Suprapubic skin (tissue), 4 donors: ENCODE measurements at places on chromosomes 6 and 20. TPM values are rescaled to one million over a fixed set of nuclear protein-coding genes. Genes with fewer than 3 reads are reported as not detected.

- DNase-seq: no peak
- H3K27ac ChIP-seq: no peak overlapping the region
- H3K4me3 ChIP-seq: no peak overlapping the region
- no peaks in the 10 kb centered on the region for H3K4me1 ChIP-seq
- H3K36me3 ChIP-seq: no peaks in the 10 kb centered on the region
Measured at GRCh38 chr6:122696079-122696478, 83.4 kb upstream of the FABP7 start.

DNA sequence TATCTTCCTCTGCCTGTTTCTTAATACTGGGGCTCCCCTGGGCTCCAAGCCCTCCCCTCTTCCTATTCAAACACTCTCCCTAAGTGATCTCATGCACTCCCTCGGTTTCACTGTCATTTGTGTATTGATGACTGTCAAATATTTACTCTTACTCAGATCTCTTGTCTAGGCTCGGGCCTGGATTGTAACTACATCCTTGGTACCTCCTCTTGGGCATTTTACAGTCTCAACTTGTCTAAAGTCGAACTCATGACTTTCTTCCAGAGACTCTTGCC, 189.4 kb upstream of the PRDM1 start:
- no peaks in the 10 kb centered on the region for H3K27me3 ChIP-seq
- H3K36me3 ChIP-seq: no peaks in the 10 kb centered on the region
- H3K4me3 ChIP-seq: no peak overlapping the region
- DNase-seq: no peak

DNA sequence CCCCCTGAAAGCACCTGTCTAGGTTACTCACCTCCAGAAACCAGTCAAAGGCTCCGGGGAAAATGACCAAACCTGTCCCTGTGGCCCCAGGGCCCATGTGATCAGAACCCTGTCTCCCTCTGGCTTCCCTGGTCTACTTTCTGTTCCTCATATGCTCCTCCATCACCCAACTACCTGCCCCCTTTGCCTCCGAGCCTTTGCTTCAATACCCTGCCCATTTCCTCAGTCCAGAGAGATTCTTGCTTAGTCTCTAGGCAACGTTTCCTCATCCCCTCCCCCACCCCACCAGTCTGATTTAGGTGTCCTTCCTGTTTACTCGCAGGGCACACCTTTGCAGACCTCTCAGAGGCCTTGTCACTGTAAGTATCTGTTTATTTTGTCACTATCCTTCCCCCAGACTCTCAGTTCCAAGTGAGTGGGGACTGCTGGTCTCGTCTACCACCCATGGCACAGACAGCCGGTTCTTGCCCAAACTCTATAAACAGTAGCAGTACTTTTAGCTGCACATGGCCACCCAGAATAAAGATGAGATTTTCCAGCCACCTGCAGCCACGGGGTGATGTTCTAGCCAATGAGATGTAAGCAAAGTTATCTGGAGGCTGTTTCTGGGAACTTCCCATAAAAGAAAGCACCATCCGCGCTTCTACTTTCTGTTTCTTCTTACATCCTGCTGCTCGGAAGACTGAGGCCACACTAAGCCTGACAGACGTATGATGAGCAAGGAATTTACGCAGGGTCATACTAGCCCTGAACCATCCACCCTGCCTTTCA, 13.3 kb downstream of the ELOVL5 start:
- no peak overlapping the region for H3K27ac ChIP-seq
- H3K4me1 ChIP-seq: peaks cover 4% of the 10 kb centered on the region

DNA sequence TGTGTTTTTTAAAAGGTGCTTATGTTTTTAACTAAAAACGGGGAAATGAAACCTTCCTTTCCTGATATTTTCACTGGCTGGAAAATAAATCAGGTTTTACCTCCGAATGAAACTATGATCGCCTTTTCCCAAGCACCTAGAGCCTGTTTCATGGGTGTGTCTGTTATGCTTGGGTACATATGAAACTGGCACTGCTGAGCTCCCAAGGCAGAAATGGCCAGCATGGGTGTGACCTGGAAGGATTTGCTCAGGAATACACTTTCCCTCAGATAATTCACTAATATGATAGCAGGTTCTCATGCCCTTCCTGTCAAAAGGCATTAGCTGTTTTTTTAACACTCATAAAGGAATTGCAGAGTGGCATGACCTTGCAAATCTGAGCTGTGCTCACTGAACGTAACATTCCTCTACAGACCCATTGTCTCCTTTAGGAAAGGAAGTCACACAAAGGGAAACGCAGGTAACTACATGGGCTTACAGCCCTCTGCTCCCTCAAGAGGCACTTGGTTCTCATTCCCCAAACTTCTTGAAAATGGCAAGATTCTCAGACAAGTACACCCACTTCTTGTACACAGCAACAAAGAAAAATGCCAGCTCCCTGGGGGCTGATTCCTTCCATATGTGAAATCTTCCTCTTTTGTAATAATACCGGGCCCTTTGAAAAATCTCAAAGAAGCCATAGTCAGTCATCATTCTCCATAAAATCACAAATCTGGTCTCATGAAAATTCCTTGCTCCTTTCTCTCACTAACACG, 72.7 kb downstream of the METTL24 start:
- H3K36me3 ChIP-seq: no peaks in the 10 kb centered on the region
- no peaks in the 10 kb centered on the region for H3K27me3 ChIP-seq
- DNase-seq: no peak
- no peak overlapping the region for H3K4me3 ChIP-seq
- no peak overlapping the region for H3K27ac ChIP-seq

GRCh38 chr6:168442646-168443045, 1.7 kb downstream of the SMOC2 start:
- no peak overlapping the region for H3K27ac ChIP-seq
- H3K27me3 ChIP-seq: peaks cover 44% of the 10 kb centered on the region
- peaks cover 22% of the 10 kb centered on the region for H3K4me1 ChIP-seq
- H3K4me3 ChIP-seq: peak overlapping the region; percentile 64
- no peak for DNase-seq

Gene STX11
- 12.4 TPM for total RNA-seq

DNA sequence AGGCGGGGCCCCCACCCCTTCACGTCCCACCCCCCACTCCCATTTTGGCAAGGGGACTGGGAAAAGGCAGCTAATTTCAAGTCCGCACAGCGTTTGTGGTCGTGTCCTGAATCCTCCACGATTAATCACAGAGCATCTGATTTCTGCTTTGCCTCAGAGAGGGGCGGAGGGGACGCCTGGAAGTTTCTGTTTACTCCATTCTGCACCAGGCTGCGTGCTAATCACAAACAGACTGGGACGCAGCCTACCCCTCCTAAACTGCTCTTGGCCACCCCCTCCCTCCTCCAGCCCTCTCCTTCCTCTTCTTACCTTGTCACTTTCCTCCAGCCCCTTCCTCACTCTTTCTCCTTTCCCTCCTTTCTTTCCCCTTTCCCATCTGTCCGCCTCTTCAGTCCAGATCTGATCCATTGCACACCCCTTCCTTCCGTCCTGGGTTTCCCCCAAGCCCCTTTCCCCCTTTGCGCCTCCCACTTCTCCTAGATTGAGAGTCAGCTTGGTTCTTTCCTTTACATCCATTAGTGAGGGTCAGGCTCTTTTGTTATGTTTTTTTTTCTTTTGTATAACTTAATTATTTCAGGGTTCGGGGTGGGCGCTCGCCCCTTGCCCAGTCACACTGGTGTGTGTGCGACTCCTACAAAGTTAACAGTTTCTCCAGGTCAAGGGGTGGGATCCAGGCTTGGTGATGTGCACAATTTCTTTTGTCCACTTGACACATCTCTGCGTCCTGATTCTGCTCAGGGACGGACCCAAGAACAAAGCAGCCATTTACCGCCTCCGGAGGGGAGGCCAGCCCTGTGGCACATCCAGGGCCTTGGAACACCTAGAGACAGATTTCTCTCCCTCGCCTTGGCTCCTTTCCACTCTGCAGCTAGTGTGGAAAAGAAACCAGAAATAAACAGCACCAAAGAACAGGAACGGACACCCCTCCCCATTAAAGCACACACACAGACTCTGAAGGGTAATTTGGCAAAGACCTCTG, 520 bp upstream of the RIPOR3 start:
- H3K27ac ChIP-seq: peak overlapping the region; percentile 67
- DNase-seq: peak; percentile 67
- H3K27me3 ChIP-seq: peaks cover 35% of the 10 kb centered on the region
- no peaks in the 10 kb centered on the region for H3K36me3 ChIP-seq
- H3K4me3 ChIP-seq: peak overlapping the region; percentile 53
- peaks cover 27% of the 10 kb centered on the region for H3K4me1 ChIP-seq

- peak overlapping the region; percentile 17 for H3K4me3 ChIP-seq
- H3K4me1 ChIP-seq: peaks cover 93% of the 10 kb centered on the region
- DNase-seq: no peak
- no peaks in the 10 kb centered on the region for H3K27me3 ChIP-seq
- H3K36me3 ChIP-seq: peaks cover 4% of the 10 kb centered on the region
Measured at GRCh38 chr6:16136091-16136490, 7.2 kb downstream of the MYLIP start.
